CD4-positive, alpha-beta T cell (primary cell): ENCODE measurements at places on chromosomes 1 and 21.

DNA sequence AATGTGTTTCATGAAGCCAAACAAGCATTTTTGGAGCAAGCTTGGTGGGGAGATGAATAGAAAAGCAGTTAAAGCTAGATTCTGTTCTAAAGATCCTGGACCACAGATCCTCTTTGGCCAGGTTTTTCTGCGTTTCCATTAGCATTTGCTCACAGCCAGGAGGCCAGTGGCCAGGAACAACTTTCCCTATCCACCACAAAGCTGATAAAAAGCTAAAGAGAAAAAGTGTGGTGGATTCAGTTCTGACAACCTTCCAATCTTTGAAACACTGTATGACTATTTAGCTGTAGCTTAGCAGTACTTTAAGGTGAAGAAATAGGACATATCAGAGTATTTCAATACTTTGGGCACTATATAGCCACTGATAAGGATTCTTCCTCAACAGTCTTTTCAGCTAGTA lies 3.0 kb upstream of the NEK7 start:
- no peak for DNase-seq

- peak; percentile 47 for DNase-seq
Measured at GRCh38 chr1:1144122-1144842, 28.4 kb upstream of the C1orf159 start.

DNA sequence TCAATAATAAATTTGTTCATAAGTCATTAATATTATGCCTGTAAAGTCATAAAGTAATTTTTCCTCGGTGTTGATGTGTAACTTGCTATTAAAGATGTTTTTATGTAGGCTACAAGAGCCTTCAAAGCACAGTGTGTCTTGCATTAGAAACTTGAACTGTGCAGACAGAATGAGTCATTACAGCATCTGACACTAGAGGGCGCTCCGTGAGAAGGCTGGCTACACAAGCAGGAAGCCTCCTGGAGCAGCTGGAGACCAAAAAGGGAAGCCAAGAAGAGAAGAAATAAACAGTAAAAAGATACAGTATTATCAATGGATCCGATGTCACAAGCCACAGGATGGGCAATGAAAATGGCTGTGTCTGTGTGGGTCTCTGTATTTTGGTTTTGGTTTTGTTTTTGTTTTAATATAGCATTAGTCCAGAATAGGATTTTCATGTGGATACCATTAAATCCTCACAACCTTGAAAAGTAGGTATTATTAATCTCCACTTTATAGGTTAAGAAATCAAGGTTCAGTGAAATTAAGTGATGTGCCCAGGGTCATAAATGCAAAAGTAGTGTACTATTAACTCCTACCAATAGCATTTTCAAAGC lies 16.1 kb upstream of the LRRC8D start:
- peak; percentile 84 for DNase-seq

DNA sequence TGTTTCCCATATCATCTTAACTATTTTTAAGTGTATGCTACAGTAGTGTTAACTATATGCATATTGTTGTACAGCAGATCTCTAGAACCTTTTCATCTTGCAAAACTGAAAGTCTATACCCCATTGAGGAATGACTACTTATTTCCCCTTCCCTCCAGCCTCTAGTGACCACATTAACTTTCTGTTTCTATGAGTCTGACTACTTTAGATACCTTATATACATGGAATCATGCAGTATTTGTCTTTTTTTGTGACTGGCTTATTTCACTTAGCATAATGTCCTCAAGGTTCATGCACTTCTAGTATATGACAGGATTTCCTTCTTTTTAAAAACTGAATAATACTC lies 96.5 kb upstream of the BTG3 start:
- DNase-seq = no peak

- no peak for DNase-seq
Measured at GRCh38 chr1:24936684-24937083, 6.6 kb upstream of the RUNX3 start.

DNA sequence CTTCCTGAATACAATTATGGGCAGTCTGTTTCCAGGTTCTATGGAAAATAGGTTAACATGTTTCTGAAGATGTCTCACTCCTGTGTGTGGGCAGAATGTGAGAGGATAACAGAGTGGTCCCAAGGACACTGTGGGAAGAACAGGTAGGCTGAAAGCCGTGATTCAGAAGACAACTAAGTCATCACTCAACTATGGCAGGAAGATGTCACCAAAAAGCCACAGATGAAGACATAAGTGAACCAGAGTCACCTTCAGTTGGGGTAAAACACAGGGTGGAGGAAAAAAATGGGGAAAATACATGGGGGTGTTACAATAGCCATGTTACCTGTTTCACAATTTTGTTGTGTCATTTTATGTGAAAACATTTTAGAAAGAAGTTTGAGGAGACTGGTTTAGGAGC lies 75.1 kb downstream of the UCHL5 start:
- no peak for DNase-seq

- DNase-seq = no peak
Measured at GRCh38 chr1:110161849-110162248, 11.6 kb downstream of the SLC6A17 start.

DNA sequence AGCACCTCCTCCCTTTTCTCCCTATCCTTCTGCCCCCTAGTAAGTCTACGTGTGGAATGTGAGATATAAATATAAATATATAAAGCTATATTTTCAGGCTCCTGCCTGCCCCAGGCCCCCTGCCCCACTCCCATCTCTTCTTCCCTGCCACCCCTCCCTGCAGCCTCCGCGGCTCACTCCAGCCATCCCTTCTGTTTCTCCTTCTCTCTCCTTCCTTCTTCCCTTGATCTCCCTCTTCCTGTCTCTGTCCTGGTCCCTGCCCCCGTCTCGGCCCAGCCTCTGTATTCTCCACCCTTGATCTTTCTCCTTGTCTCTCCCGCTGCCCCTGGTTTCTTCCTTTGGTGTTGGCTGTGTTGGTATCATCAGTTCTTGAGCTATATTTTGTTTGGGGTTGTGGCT lies 23.2 kb downstream of the DMBX1 start:
- DNase-seq = no peak
